ENCODE measurements at places on chromosomes 5 and 9. TPM values are rescaled to one million over a fixed set of nuclear protein-coding genes. Genes with fewer than 3 reads are reported as not detected.

GRCh38 chr9:97627624-97628023 lies 5.5 kb downstream of the TSTD2 start:
- no peak for DNase-seq

The ASS1 gene
- polyA plus RNA-seq = 345 TPM

GRCh38 chr5:74641735-74642542 lies 1.4 kb upstream of the ENC1 start:
- DNase-seq = peak; percentile 72

GRCh38 chr5:66906021-66906420 lies 290.6 kb downstream of the CD180 start:
- no peak for DNase-seq

- no peak for DNase-seq
Observed at GRCh38 chr5:77428526-77428925, 63.6 kb downstream of the WDR41 start.

The TMC1 gene
- 0.69 TPM for polyA plus RNA-seq

The SOWAHA gene
- 5.1 TPM for polyA plus RNA-seq

DNA sequence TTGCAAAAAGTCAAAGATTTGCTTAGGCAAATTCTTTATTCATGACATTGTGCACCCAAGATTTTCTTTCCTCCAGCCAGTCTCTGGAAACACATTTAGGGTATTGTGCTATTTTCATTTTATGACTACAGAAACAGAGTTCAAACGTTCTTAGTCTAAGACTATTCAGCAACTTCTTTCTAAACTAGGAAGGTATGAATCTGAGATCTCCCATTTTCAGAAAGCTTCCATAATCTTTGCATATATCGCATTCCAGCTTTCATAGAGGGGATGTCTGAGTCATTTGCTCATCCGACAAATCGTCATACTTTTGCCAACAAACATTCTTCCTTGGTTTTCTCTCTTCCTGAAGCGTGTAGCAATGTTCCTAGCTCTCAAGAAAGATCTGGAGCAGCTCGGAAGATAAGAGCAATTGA lies 1.6 kb upstream of the PAPPA start:
- DNase-seq = no peak

DNA sequence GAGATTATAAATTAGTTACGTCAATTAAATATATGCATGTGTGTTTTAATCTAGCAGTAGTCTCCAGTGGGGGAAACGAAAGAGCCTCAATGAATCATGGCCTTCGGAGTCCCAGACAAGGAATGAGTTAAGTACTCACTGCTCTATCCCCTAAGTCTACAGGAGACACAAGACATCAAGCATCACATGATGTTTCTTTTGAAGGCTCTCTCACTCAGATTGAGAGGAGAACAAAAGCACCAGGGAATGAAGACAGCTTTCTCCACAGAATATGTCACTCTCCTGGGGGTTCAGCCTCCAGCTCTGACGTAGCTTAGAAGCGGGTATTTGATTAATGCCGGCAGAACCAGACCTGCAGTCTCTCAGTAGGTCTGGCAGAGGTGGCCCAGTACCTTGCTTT lies 381.4 kb downstream of the ACTL7B start:
- no peak for DNase-seq

Measured in right renal pelvis (tissue), 4 donors.